ENCODE measurements at places on chromosomes 1 and 21.

GRCh38 chr1:239706245-239706892 lies 320.0 kb downstream of the CHRM3 start:
- DNase-seq, result no peak

GRCh38 chr1:35361638-35362037 lies 93.1 kb downstream of the ZMYM4 start:
- no peak for DNase-seq

DNA sequence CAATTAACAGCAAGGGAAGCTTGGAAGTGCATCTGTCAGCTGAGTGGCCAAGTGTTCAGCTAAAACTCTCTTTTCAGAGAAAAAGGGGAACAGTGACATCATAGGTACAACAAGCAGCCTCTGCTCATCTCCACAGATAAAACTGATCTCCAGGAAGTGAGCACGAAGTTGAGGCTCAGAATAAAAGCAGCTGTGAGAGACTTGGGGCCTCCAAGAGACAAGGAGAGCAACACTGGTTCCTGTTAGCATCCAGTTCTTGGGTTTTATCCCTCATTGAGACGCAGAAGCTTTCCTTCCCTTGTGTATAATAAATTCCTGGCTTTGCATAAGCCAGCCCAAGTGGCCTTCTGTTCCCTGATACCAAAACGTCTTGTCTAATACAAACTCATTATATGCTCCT lies 20.0 kb upstream of the CNN3 start:
- no peak for DNase-seq

GRCh38 chr1:100065183-100065968 lies 67.4 kb downstream of the SASS6 start:
- no peak for DNase-seq

DNA sequence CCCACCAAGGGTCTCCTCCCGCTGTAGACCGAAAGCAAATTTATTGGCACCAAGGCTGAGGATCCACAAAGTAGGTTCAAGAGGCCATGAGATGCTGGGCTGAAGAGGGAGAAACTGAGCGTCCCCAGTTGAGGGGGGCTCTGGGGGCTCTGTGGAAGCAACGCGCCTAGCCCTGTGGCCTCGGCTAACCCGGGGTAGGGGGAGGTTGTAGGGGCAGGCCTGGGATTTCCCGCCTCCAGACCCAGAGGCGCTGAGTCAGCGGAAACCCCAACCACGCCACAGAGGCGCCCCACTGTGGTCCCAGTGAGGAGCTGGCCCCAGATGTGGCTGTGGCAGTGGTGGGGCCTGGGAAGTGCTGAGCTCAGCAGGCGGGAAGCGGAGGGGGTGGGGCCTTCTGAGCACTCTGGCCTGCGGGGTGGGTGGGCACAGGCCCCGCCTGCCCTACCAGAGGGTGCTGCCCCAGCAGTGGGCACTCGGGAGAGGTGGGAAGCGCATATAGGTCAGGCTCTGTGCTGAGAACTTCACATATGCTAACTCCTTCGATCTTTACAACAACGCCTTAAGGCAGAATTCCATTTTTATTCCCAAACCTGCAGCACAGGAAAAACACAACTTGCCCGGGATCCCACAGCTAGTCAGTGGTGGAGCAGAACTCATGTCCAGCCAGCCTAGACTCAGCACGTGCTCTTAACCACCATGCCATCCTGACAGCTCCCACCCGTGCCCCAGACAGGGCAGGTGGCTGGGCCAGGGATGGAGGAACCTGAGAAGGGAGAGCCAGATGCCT lies 1.5 kb upstream of the COL16A1 start:
- no peak for DNase-seq

GRCh38 chr21:15751546-15751945 lies 21.8 kb downstream of the USP25 start:
- no peak for DNase-seq

GRCh38 chr1:230005040-230005439 lies 62.0 kb upstream of the GALNT2 start:
- DNase-seq, result no peak
